Activated T-cell treated with anti-CD3 and anti-CD28 coated beads for 24 hours (primary cell): ENCODE measurements at places on chromosomes 3 and 15.
A peak's percentile ranks its signal among the peaks of the same experiment; 100 is the strongest.

DNA sequence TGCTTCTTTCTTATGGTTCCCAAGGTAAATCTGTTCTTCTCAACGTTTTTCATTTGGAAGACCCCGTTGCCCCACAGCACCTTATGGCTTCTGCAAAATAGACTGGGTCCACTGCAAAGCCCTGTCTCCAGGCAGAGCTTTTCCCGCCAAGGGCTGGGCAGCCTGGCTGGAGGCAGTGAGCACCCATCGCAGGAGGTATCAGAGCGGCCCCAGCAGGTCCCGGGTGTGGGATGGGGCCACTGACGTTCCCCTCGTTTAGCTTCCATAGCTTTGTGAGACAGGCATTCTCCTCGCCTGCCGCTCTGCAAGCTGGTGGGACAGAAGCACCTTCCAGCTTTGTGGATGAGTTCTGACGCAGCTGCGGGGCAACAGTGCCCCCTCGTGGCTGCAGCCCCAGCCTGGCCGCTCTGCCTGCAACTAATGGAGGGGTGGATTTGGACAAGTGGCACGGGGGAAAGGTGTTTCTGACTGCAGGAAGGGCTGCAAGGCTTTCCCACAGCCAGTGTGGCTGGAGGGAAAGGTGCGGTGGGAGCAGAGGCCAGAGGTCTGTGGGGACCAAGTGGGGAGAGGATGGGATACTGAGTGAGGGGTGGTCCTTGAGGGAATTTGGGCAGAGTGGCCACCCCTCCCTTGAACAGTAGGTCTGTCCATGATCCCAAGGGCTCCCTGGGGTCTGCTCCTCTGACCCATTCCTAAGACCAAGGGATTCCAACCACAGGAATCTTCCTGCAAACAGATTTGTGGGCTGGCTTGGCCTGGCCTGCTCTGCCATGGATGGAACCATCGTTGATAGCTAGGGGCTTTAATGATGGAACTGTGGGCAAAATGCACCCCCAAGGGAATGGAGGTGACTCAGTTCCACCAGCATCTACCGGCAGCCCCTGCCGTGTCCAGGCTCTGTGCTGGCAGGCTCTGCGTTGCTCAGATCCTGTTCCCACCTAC lies 99.4 kb downstream of the FBLN2 start:
- DNase-seq = peak; percentile 75

GRCh38 chr15:72034859-72035650 lies 82.9 kb downstream of the MYO9A start:
- DNase-seq = no peak

DNA sequence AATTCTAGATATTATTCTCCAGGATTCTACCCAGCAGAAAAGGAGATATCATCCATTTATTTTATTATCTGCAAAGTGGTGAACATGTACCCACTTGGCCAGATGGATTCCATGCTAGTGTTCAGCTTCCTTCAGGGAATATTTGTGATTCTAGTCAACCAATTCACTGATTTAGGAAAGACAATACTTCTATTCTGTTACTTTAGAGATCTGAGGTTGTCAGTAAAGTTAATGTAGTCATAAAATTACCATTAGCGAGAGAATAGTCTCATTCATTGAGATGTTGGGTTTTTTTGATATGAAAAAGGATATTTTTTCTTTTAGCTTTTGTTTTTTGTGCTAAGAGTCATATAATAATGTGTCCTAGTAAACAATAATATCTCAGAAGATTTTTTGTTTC lies 222.8 kb downstream of the CGGBP1 start:
- no peak for DNase-seq

DNA sequence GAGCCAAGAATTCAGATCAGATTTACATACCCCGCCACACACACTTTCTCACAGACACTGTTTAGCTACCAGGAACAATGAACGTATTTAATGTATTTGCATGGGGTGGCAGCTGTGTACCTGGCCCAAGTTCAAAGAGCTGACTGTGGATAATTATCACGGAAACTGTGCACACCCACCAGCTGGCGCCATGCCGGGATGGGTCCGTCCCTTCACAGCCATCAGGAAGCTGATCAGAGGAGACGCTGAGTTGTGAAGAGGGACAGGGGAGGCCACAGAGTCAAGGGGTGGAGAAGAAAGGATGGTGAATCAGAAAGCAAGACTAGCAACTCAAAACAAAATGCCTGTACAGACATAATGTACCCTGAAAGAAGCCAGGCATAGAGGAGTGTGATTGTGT lies 13.1 kb upstream of the PLA2G4D start:
- DNase-seq = peak; percentile 11

- no peak for DNase-seq
Measured at GRCh38 chr15:53789654-53790375, 30.4 kb upstream of the WDR72 start.

DNA sequence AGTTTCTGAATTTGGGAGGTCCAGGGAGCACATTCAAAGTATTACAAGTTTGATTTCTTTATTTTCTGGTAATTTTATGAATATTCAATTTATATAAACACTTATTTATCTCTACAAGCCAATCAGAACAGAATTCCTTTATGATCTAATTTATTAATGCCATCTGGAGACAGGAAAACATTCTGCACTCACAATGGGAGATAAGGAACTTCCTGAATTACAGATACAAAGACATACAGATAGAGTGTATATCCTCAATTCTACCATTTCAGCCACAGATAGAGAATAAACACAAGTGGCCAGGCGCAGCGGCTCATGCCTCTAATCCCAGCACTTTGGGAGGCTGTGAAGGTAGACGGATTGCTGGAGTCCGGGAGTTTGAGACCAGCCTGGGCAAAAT lies 86.0 kb downstream of the IQCH start:
- DNase-seq = no peak

DNA sequence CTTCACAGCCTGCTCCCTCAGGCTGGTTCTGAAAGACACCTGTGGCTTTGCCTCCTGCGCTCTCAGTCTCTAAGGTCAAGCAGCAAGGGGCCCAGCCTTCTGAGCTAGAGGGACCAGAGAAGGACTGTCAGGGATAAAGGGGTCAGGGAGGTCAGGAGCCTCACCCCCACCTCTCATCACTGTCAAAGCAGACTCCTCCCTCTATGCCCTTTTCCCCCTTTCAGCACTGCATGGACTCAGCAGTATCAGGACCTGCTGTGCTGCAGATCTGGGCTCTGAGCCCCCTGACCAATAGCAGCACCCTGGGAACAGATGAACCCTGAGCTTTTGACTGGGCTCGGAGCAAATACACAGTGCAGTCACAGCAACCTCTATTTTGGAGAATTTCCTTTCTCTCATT lies 3.2 kb upstream of the BMF start:
- DNase-seq = no peak

DNA sequence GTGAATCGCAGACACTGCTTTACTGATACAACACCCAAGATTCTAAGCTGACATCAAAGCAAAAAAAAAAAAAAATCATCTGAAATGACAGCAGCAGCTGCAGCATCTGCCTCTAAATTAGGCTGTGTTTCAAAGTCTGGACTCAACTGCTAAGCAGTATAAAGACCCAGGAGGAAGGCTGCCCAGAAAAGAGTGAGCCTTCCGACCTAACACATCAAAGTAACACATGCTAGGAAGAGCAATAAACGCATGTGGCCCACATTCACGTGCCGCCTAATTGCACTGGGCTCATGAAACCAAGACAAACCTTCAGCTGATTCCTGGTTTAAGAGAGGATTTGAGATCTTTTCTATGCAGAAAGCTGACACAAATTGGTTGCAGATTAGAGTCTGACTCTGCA lies 317.1 kb downstream of the ZIC4 start:
- no peak for DNase-seq
